ENCODE measurements at places on chromosomes 2 and 18.

GRCh38 chr2:40173276-40173675 is 278.6 kb downstream of the SLC8A1 start:
- DNase-seq, result no peak

- peak; percentile 16 for DNase-seq
Measured at GRCh38 chr2:235493402-235493774, 455 bp upstream of the AGAP1 start.

GRCh38 chr18:67731851-67732250 is 215.3 kb upstream of the DSEL start:
- no peak for DNase-seq

GRCh38 chr2:238285653-238286082 is 2.7 kb downstream of the PER2 start:
- DNase-seq, result peak; percentile 89

DNA sequence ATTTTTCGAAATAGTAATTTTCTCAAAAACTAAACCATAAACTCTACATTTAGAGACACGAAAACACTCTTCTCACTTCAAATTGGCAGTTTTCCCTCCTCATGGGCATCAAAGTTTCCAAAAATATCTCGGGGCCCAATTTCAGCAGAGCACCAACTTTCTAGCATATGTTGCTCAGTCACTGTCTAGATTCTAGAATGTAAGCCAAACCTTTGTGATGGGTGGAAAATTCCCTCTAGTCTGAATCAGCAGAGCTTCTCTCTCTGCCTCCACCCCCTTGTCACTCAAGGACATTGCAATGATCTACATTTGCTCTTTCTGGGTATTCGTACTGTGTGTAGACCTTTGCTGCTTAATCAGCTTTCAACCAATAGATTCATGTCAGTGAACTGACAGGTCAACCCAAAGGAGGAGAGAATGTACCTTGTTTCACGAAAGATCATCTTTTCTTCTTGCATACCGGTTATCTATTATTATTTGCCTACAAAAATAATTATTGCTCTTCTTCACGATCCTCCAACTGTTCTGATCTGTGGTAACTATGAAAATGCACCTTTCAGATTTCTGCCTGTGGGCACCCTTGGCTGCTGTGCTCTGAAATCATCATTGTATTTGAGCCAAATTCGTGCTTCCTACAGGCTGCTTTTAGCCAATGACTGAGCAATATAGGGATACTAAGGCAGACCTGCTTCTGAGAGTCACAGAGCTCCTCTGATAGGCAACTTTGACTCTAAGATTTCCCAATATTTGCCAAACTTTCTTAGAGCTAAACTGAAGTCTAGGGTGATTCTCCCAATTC is 38.7 kb upstream of the GLS start:
- no peak for DNase-seq

DNA sequence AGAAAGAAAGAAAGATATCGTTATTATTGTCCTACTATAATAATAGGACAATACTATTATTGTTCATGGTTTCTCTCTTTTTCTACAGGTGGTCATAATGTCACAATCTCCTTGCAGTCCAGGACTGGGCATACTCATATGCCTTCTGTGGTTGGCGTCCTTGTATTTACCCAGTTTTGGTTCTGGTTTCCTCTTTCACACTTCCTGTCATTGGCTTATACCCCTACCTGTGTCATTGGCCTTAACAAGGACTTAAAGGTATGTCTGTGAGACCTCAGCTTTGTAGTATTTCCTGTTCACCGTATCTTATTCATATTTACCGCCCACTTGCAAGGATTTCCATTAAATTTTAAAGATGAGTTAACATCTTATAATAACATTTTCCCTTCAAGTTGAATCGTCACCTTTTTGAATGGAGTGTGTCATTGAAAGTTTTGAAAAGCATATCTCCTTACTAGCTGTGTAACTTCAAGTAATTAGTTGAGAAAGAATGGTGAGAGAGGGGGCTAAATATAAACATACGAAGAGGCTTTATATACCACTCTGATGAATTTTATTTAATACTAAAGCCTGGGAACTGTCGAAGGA is 36.5 kb upstream of the HTR2B start:
- no peak for DNase-seq

DNA sequence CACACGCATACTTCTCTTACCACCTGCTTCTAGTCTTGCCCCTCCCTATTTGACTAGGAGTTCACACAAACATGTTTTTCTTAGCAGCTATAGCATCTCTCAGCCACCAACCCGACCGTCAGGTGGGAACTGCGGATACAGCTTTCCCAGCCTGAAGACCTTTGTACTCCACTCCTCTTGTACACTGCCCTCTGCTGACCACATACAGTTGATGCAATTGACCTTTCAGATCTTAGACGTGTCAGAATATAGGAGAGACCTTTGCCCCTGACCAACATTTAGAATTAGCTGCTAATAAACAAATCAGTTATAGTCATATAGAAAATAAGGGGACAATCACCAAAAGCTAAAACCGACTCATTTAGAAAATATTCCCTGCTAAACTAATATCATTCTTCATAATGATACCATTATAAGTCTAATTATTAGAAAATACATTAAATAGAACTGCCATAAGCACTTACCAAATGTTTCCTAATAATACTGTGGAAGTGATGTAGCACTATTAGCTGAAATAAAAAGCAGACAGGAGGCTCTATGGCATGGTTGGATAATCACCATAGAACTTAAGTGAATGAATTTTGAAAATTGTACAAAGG is 208.4 kb downstream of the RAD51AP2 start:
- peak; percentile 68 for DNase-seq

DNA sequence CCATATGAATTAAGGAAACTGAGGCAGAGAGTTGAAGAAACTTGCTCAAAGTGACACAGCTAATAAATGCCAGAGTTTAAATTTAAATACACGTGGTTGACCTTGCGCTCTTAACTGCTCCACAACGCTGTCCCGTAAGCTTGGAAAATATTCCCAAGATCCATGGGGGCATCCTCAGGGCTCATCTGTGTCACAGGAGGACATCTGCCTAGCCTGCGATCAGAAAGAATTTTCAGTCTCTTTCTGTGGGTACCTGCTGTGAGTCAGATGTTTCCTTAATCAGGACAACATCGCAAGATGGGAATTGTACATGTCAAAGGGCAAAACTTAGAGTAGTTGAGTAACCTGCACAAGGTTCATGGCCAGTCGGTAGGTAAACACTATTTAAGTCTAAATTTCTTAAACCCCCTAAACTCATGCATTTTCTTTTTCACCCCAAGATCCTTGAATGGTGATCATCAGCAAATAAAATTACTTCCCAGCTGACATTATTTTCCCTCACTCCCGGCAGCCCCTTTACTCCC is 1.4 kb downstream of the CMPK2 start:
- DNase-seq, result no peak

DNA sequence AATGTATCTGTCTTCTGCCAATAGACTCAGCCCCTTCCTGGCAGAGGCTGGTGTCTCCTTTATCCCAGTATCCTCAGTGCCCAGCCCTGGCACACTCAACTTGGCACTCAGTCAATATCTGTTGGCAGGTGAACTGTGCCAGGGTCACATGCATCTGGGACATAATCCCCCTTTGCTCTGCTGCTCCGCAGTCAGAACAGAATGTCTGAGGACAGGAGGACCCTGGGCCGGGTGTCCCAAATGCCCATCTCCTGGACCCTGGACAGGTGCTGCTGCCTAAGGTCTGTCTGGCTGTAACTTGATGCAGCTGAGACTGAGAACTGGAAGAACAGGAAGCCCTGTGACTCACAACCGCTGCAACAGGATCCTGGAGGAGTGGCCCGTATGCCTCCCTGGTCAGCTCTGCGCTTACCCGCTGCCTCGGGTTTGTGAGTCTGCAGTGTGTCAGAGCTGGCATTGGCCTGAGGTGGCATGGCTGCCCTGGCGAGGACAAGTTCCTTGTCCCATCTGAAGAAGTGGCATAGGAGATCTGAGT is 11.4 kb downstream of the HK2 start:
- DNase-seq, result peak; percentile 75

GRCh38 chr2:237966250-237966564 is 607 bp upstream of the UBE2F start:
- no peak for DNase-seq

- no peak for DNase-seq
Measured at GRCh38 chr2:120651818-120652217, 83.8 kb upstream of the GLI2 start.

- no peak for DNase-seq
Measured at GRCh38 chr2:240637116-240637900, 12.0 kb downstream of the GPR35 start.

DNA sequence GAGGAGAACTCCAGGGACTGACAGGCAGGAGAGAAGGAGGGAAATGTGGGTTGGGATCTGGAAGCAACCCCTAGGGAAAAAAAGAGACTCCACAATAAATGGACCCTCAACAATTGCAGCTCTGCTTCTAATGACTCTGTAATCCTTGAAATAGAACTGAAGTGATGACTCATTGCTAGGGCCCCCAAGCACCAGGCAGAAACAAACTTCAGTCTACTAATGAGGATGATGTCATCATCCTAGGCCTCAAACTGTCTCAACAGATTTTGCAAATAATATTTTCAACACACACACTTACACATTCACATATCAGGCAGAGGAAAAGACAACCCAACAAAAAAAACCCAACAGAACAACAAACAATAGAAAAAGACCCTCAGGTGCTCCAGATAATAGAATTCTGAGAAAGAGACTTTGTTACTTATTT is 143.3 kb downstream of the HDAC4 start:
- DNase-seq, result peak; percentile 35

DNA sequence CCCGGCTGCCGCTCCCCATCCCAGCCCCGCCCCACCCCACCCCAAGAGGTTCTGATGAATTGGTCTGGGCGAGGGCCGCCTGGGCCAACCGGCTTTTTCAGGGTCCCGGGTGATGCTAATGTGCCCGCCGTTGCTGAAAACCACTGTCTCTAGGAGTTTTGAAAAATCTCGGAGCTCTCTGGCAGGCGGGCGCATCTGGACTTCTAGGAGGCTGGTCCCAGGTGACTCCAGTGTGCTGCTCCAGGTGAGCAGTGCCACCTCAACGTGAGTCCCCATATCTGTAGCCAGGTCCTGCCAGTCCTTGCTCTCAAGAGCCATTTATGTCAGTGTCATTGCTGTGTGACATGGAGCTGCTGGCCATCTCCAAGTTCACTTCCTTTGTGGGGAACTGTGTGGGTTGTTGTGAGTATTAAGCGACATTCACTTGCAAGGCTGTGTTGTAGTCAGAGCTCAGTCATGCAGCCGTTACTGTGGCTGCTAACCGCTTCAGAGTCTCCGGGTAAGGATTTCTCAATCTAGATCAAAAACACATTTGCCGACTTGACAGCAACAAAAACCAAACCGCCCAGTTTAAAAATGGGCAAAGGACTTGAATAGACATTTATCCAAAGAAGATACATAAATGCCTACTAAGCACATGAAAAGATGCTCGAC is at the start of gene RFX8:
RFX8 (minus strand) TSS at position 382 of the 654 bp plus-strand sequence. CDS start 8,264 bp downstream, outside the sequence.
- no peak for DNase-seq

DNA sequence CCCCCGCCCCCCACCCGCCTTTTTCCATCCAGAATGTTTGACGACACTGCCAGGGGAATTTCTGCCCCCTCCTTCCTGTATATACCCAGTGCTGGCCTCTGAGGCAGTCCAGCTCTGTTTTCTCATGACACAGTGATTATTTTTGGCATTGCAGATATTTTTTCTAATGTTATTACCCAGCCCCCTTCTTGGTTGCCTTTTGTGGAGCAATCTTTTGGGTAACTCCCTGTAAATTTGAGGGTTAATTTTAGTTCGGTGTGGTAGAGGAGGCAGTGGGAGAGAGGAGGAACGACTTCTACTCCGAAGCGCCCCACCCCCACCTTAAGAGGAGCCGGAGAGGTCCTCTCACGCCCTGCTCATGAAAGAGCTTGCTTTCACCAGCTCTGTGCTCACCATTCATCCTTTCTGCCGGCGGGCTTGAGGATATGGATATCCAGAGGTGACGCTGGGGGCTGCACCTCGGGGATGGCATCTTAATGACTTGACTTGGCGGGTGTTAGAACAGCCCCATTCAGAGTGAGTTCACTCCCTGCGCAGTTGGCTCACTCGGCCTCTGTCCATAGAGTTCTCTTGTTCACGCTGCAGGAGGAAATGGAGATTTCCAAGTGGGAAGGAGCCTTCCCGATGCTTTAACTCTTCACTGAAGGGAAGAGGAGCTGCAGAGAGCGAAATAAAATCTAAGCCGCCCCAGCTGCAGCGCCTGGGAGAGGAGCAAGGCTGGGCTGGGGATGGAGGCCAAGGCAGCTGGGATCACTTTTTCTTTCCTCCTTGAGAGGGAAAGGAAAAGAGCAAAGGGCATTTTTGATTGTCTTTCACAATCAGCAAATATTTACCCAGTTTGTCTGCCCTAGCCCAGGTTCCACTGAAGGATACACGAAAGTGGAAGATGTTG is 38.4 kb downstream of the EPAS1 start:
- DNase-seq, result peak; percentile 49

DNA sequence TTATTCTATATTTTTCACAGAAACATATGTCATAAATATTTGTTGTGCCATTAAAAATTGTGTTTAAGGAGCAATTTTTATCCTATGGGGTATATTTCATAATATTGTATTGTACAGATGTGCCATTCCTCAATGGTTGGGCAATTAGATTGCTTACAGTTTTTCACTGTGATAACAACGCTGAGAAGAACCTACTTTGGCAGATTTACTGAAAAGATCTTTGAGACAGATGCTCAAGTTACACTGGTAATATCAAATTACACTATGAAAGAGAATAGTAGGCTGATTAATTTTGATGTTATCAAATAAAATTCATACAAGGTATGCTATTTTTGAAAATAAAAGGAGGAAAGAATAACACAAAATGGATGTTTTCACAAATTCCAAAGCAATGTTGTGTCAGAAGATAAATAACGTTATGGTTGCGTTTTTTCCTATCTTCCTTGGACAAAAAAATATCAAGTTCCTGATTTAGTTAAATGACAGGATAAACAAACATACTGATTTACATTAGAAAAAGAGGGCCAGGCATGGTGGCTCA is 335.1 kb upstream of the ZNF521 start:
- no peak for DNase-seq

DNA sequence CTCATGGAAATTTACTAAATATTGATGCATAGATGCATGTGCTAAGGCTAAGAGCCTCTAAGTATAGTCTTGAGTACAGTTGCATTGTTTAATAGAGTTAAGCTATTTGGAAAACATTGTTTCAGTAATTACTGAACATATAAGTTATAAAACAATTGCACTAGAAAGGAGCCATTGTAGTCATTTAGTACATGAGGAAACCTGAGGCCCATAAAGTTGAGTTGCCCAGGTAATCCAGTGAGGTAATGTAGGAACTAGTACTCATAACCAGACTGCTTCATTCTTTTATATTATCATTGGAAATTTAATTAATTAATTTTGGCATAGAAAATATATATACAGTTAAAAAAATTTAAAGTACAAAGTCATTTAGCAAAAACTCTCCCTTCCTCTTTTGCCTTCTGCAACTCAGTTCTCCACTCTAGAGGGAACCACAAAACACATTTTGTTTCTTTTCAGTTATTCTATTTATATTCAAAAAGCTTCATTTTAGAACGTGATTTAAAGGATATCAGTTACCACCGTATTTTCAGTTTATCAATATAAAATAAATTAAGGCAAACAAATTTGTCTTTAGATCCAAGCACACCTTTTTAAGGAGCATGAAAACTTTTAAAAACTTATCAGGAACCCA is 27.8 kb upstream of the TBR1 start:
- no peak for DNase-seq

- DNase-seq, result no peak
Measured at GRCh38 chr2:224085811-224086210, 46.7 kb upstream of the SERPINE2 start.
